ENCODE measurements at places on chromosomes 4 and X.

GRCh38 chr4:15042529-15043167 is 40.4 kb downstream of the CPEB2 start:
- DNase-seq: peak; percentile 60

DNA sequence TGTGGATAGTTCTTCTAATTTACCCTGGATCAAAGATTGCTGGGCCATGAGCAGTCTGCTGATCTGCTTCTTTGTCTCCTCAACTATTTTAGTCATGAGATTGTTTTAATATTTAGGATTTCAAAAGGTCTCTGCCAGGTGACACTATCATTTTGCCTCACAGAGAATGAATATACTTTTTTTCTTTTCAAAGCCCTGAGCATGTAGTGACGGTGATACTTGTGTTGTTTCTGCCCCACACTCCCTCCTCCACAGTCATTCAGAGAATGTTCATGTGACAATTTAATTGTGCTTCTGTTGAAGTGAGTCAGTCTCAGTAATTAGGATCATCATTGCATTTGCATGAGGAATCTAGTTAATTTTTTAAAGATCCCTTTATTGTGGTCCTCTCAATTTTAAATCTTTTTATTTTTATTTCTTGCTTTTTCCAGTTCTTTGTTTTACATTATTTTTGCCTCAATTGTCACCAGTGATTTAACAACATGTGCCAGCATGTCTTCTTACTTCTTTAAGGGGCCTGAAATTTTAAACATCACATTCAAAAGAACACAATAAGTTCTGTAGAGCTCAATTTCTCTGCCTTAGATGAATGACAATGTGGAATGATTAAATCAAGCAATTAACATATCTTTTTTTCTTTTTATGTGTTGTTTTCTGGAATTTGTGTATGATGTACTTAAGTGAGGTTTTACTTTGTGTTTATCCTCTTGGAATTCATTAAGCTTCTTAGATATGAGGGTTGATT is 12.3 kb downstream of the MMRN1 start:
- DNase-seq: no peak

- no peak for DNase-seq
Observed at GRCh38 chr4:56723201-56723605, 42.1 kb upstream of the HOPX start.

DNA sequence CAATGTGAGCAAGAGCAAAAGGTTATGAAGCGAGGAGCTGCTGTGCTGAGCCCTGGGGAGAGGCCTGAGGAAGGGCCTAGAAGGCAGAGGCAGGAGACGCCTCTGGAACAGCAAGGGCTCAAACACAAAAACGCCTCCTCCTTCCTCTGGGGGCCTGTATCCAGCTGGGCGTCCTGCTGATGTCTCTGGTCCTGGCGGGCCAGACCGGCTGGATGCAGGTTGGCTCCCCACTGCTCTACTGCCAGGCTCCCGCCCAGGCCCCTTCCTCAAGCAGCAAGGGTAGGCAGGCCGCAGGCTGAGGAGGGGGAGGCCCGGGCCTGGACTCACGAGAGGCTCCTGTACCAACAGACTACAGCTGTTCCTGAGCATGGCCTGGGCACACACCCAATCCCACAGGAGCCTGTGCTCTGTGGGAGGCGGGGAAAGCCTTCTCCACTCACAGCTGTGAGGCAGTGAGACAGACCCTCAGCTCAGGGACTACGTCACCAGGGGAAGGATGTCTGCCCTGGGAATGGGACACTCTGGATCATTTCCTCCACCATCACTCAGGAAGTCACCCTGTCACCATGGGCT is 2.3 kb downstream of the HAUS7 start:
- DNase-seq: no peak

DNA sequence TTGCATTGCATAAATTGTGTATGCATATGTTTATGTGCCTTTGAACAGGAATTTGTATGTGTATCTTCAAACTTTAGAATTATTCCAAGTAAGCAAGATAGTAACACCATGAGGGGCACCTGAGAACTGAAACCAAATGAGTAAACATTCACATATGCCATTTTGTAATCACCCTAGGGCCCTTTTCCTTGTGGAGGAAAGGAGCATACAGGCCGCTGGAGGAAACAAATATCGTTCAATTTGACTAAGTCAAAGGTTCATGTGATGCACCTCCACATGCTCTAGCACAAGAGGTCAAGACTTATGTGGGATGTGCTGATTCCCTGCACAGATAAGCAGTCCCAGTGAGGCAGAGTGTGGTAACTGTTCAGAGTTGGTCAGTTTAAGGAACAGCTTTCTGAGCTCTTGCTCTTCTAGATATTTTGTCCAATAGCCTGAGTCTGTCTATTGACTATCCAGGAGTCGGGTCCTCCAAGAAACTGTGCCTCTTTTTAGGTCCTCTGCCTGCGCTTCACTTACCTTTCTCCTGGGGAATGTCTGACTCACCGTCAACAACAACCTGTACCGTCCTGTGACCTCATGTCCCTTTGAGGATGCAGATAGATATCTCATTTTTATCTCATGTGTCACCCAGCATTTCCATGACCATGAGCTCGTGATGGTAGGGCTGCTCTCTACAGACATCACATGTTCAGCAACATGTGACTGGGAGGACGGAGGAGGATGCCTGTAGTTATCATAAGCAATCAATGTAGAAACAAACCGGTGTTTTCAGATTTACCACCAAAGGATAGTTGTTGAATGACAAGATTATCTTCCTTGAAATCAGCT is 196.9 kb downstream of the NWD2 start:
- DNase-seq: no peak

GRCh38 chrX:3711331-3711917 is 2.0 kb downstream of the PRKX start:
- DNase-seq: no peak

DNA sequence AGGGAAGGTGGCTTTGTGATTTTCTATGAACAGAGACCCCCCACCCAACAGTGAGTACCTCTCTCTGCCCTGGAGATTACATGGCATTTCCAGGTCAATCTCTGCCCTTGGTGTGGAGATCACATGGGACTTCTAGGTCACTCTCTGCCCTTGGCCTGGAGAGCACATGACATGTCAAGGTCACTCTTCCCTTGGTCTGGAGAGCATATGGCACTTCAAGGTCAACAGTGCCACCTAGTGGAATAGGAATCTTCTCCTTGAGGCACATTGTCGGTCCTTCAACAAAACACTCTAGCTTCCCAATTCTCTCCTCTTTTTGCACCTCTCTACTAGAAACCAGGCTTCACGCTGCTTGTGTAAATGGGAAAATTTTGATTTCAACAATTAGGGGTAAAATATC is 66.2 kb upstream of the TACR3 start:
- DNase-seq: peak; percentile 20

GRCh38 chr4:168474660-168475320 is 5.5 kb downstream of the DDX60L start:
- no peak for DNase-seq

- DNase-seq: no peak
Observed at GRCh38 chr4:139241086-139241783, 38.8 kb downstream of the MGARP start.

DNA sequence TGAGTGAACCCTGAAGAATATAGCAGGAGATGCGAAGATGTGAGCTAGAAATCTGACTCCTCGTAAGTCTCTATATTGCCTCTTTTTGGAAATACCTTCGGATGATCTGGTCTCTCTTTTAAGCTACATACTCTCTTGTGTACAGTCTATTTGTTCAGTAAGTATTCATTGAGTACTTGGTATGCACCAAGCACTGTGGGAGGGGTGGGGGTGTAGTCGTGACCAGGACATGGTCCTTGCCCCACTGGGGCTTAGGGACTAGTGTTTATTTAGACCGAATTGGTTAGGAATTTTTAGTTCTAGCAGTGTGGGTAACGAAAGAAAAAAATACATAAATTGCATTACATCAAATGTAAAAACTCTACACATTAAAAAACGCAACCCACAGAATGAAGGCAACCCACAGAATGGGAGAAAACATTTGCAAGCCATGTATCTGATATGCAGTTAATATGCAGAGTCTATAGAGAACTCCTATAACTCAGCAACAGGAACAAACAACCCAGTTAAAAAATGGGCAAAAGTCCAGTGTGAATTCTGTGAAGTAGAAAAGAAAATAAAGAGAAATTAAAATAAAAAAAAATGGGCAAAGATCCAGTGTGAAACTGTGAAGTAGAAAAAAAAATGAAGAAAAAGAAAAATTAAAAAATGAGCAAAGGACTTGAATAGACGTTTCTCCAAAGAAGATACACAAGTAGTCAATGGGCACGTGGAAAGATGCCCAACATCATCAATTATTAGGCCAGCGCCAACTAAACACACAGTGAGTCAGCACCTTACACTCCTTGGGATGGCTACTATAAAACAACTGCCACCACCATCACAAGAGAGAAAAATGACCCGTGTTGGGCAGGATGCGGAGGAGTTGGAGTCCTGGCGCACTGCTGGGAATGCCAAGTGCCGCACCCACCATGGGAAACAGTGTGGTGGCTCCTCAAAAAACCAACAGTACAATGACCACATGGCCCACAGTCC is 43.8 kb downstream of the RGS12 start:
- no peak for DNase-seq

DNA sequence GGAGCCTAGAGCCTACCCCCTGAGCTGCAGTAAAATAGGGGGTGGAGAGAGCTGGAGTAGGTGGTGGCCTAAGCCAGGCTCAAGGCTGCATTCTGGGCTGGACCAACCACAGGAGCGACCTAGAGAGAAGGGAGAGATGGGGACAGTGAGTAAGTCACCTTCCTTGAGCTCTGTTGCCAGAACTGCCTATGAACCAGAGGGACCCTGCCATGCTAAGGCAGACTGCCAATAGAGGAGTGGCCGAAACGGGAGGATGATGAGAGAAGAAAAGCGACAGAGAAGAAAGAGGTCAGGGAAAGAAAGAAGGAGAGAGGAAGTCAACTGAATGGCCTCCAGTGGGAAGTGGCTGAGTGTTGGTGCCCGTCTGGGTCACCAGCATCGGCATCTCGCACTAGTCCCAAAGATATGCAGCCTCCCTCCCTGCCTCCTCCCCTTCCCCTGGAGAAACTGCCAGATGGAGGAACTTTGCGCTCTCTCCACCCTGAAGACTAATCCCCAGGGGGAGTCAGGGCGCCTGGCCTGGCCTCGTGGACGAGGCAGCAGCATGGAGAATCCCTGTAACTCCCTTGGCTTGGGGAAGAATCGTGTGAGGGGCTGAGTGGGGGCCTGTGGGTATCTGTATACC is 28.8 kb downstream of the ELF4 start:
- DNase-seq: no peak

- DNase-seq: peak; percentile 52
Observed at GRCh38 chr4:185276036-185276435, 66.6 kb downstream of the SNX25 start.

DNA sequence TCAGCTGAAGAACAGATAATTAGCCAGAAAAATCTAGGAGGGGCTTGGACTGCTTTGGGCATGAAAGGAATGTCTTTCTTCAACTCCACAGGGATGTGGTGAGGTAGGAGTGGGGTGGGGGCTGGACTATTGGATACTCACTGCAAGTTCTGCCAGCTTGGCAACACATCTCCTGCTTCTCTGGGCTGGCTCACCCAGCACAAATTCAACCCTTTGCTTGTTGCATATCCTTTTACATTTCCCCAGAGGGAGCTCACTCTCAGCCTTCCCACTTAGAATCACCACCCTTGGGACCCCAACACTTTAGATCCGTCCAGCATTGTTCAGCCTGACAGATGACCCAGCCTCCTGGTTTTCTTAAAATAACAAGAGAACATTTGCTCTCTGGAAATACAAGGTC is 120.6 kb downstream of the KDR start:
- DNase-seq: peak; percentile 53

DNA sequence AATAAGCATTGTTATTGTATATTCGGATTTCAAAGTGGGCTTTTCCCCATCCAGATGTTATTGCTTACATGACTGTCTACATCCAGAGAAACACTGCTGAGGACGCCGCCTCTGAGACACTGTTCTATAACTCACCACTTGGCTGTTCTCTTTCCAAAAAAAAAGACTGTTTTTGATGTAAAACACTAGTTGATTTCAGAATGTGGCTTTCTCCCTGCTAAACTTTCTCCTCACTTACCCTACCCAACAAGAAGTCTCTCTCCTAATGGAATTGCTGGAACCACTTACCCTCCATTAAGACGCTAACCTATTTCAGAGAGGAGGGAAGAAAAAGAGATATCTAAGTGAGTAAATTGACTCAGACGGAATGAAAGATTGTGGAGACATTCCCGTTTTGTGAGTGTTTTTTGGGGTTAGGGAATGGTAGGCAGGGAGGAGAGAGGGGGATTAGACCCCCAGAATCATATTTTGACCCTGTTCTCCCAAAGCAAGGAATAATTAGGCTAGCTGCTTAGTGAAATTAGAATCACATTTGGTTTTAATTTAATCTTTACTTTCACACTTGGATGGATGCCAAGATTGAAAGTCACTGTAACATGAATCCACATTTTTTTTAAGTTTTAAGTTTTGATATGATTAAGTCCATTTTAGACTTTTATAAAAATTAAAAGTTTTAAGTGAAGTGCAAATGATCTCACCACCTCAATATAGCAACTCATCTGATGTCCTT is 174.9 kb downstream of the CHIC2 start:
- DNase-seq: peak; percentile 42

DNA sequence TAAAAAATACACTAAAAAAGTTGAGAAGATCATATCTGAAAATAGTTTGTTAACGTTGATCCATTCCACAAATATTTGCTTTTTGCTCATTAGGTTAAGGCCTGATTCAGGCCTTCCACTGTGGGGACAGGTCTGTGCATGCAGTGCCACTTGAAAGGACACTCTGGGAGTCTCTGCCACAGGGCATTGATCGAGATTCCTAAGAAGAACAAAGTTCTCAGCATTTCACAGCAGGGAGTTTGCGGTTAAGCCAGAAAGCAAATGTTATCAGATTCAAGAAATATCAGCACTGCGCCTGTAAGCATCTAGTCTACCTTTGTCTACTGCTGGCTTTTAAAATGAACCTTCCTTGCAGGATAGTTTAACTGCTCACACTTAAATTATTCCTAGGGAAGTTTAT is 62.2 kb upstream of the TNIP3 start:
- DNase-seq: peak; percentile 13

DNA sequence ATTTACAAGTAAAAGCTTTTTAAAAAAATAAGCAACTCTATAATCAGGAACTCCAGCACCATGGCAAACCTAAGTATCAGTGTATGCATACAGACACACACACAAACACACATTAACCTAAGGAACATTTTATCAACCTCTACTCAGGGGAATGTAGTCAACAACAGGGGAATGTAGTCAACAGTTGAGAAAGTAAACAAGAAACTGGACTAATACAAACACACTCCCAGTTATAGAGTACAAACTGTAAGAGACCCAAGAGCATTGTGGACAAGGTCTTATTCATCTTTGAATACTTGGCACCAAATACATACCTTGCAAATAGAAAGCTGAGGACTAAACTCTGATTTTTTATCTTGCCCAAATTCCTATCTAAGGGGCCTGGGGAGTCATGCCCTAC is 36.2 kb downstream of the PAPSS1 start:
- no peak for DNase-seq

DNA sequence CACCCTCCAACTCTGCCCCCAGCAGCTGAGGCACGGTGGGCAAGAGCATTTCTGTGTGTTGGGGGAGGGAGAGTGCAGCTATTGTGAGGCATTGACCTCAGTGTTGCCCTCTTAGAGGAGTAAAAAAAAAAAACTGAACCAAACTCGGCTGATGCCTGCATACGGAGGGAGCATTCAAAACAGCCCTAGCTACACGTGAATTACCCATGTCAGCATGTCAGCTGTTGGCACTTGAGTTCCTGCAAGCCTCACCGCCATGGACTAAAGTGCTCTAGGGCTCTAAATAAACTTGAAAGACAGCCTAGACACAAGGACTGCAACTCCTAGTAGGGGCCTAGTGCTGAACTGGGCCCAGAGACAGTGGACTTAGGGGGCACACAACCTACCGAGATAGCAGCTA is 22.0 kb downstream of the ITIH6 start:
- no peak for DNase-seq
